ENCODE measurements at places on chromosomes 16 and 17. TPM values are rescaled to one million over a fixed set of nuclear protein-coding genes. Genes with fewer than 3 reads are reported as not detected.

GRCh38 chr17:1566505-1567199 is 4.1 kb upstream of the PITPNA start:
- no peak for DNase-seq

The RNF222 gene
- not detected for total RNA-seq

The CEP95 gene
- 11.2 TPM for total RNA-seq

The SCGB1C2 gene
- total RNA-seq, result not detected

DNA sequence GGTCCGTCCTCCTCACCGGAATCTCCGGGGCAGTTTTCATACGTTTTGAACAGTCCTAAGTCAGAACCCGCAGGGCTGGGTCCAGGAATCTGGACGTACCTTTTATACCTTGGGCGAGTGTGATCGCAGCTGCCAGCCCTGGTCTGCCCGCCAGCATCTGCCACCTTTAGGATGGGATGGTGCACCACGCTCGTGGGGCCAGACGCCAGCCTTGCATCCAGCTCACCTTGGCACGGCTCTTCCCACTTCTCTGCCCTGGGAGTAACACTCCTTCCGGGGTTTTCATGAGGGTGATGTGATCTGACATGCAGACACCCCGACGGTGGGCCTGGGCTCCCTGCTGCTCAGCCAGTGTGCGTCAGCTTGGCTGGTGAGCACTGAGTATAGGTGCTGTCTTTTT is 66.6 kb upstream of the ZNF469 start:
- peak; percentile 30 for DNase-seq

- no peak for DNase-seq
These were observed at the start of gene OR1F1 for GRCh38 chr16:3187798-3188674. TSS of gene OR1F1 (plus strand) at chr16:3188204.

GRCh38 chr16:30354423-30355143 is 525 bp downstream of the CD2BP2 start:
- DNase-seq, result peak; percentile 36

- DNase-seq, result no peak
These were observed 319.3 kb downstream of the RBFOX1 start for GRCh38 chr16:7651803-7652570.

- no peak for DNase-seq
These were observed 266.4 kb downstream of the MRTFB start for GRCh38 chr16:14337303-14338191.

The TMEM256 gene
- total RNA-seq, result 61.5 TPM
